COR-L47 (cell line): ENCODE measurements at places on chromosomes 11 and 22.

DNA sequence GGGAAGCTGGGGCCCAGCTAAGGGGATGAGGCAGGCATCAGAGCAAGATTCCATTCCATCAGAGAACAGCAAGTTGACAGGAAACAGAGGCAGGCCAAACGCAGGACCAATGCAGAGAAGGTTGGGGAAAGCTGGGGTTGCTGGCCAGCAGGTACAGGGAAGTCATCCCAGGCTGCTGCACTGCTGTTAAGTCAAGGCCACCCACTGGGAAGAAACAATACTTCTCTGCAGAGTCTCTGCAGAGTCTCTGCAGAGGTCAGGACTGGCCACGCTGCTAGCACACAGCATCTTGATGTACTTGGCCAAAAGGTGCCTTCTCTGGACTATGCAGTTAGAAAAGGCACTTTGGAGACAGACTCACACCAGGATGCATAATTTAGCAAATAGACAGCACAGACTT is 68.5 kb upstream of the CSNK2A3 start:
- no peak for DNase-seq

GRCh38 chr11:6443269-6444003 is 2.6 kb upstream of the HPX start:
- DNase-seq: no peak

GRCh38 chr11:63814383-63814736 is 1.1 kb downstream of the SPINDOC start:
- DNase-seq: no peak

GRCh38 chr11:34161812-34162492 is 56.5 kb downstream of the NAT10 start:
- no peak for DNase-seq

- DNase-seq: no peak
Observed at GRCh38 chr11:75073459-75074190, 23.1 kb downstream of the OR2AT4 start.

- DNase-seq: no peak
Observed at GRCh38 chr11:3137486-3138177, 27.5 kb downstream of the OSBPL5 start.

GRCh38 chr22:24845041-24845898 is 39.3 kb downstream of the SGSM1 start:
- no peak for DNase-seq

GRCh38 chr11:16945671-16946469 is 68.3 kb downstream of the PLEKHA7 start:
- peak; percentile 69 for DNase-seq

GRCh38 chr11:46524201-46524770 is 69.5 kb downstream of the AMBRA1 start:
- DNase-seq: peak; percentile 56

- DNase-seq: no peak
Observed at GRCh38 chr11:79042824-79043223, 398.0 kb downstream of the TENM4 start.

DNA sequence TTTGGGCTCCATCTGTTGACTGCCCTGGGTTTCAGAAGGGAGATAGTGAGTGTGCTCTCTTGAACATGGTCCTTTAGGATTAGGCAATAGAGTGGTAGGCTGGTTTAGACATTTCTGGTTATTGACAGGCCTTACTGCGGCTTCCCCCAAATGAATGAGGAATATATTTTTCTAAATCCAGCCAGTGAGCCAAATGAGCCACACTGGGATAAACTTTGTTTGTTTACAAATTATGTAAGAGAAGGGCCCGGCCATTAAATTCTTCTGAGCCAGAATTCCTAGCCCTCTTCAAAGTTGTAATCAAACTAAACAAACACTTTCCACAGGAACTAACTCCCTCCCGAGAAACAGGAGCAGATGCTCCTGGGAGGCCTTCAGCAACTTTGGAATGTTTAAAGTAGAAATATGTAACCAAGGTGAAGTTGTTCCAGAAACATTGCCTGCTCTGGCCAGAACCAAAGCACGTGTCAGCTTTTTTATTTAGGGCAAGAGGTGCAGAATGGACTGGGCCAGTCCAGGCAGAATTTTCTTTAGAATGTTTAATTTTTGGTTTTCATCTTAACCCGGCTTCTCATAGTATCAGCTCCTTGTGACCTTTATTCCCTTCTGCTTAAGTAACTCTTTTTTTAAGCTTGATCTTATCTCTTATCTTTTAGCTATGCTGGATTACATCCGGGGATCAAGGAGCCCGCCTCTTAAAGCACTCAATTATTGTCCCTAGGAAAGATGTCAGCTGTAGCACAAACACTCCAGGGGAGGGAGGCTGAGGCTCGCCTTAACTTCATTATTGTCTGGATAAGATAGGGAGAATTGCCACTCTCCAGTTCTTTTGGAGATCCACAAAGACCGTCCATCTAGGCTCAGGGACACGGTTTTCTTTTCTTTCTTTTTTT is 28.7 kb downstream of the ZNRF3 start:
- no peak for DNase-seq

DNA sequence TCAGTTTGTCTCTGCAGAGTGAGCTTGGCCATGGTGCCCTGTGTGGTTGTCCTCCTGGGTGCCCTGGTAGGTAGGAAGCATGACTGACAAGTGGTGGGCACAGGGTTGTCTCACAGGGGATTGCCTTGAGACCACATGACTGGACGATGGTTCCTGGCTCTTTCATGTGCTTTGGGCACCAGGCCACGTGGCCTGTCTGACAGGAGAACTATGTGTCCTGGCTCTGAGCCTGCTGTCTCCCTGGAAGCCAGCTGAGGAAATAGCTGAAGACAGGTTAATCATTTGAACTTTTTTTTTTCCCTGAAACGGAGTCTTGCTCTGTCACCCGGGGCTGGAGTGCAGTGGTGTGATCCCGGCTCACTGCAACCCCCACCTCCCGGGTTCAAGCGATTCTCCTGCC is 93.2 kb downstream of the LDLRAD3 start:
- DNase-seq: no peak

- no peak for DNase-seq
Observed at GRCh38 chr11:74520316-74520715, 26.8 kb upstream of the LIPT2 start.

DNA sequence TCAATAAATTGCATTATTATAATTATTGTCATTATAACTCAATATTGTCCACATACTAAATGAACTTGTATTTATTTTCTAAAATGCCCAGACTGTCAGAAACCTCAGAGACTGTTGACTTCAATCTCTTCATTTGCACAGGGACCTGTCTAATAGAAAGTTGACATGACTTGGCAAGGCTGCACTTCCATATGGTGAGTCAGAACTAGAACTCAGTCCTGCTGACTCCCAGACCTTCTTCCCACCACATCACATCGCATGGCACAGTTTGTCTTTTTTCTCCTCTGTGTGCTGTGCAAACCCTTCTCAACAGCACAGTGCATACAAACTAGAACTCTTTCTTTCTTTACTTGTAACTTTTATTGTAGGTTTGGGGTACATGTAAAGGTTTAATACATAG is 215.1 kb upstream of the BLID start:
- no peak for DNase-seq

DNA sequence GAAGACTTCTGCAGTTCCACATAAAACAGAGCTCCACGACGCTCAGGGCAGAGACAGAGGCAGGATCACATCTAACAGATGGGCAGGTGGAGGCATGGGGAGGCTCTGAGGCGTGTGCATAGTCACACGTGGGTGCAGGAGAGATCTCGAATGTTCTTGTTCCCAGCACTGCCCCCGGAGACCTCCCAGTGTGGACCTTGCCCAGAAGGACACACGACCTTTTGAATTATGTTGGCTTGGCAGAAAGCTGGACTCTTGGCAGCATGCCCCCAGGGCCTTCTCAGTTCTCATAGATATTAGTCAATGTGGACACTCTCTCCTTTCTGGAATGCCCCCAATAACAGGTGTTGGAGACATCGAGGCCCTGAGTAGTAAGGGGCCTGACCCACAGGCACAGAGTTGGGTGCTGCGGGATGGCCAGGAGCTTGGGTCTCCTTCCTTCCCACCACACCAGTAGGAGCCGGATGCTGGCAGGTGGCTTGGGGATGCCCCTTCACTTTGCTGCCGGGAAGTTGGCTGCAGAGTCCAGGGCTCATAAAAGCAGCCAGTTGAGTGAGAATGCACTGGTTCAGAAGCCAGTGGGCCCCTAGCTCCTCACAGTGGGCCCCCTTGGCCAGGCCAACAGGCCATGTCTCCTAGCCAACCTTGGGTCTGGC is 12.1 kb downstream of the MYEOV start:
- DNase-seq: no peak

- no peak for DNase-seq
Observed at GRCh38 chr11:1486054-1486825, at the start of gene MOB2. MOB2 (minus strand) TSS chr11:1486779; CDS start chr11:1486556, 223 bp downstream.

GRCh38 chr22:44577391-44578109 is 79.5 kb upstream of the RTL6 start:
- DNase-seq: no peak

GRCh38 chr22:38112381-38112780 is 1.9 kb upstream of the BAIAP2L2 start:
- no peak for DNase-seq

DNA sequence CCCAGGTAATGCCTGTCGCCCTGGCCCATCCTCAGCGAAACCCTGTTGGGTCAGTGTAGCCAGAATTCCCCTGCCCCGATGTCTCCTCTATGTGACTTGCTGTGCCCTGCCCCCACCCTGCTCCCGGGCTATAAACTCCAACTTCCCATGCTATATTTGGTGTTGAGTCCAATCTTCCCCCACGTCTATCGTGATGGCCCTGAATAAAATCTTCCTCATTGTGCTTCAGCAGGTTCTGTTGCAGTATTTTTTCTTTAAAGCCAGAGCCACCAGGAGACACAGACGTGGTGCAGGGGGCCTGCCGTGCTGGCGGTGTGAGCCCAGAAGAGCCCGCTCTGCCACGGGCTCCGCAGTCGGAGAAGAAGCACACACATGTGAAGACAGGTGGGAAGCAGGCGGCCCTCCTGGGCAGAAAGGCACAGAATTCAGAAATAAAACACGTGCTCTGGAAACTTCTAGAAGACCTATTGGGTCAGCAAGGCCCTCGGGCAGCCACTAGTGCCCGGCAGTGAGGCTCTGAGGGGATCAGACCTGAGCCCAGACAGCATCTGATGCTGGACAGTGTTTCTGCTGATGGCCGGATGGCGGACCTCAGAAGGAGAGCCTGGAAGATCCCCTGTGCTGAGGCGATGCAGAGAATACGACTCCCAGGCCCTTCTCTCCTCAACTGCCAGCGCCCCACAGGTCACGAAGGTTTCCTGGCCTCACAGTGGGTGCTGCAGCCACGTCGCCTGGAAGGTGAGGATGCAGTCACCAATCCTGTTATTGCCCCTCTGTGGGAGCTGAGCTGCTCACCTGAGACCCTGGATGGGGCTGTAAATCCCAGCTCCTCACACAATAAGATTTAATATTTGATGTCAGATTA is 501.9 kb downstream of the BRD1 start:
- no peak for DNase-seq

DNA sequence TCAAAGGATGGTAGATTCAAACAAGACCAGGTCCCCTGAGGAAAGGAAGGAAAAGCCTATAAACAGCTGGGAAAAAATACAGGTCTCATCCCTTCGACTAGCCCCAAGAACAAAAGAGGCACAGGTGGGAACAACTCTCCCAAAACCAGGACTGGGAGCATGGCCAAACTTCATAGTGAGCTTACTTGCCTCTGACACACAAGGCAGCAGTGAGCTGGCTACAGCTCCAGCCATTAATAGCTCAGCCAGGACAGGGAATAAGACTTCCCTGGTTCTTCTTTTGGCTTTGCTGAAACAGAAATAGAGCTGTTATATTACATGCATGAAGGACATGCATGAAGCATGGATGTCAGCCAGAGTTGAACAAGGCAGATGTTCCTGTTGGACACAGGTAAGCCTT is at the start of gene OR10A2:
Gene OR10A2, plus strand, starts transcription at position 97 of the 400 bp plus-strand sequence. CDS start 6,698 bp downstream, outside the sequence.
- DNase-seq: no peak

DNA sequence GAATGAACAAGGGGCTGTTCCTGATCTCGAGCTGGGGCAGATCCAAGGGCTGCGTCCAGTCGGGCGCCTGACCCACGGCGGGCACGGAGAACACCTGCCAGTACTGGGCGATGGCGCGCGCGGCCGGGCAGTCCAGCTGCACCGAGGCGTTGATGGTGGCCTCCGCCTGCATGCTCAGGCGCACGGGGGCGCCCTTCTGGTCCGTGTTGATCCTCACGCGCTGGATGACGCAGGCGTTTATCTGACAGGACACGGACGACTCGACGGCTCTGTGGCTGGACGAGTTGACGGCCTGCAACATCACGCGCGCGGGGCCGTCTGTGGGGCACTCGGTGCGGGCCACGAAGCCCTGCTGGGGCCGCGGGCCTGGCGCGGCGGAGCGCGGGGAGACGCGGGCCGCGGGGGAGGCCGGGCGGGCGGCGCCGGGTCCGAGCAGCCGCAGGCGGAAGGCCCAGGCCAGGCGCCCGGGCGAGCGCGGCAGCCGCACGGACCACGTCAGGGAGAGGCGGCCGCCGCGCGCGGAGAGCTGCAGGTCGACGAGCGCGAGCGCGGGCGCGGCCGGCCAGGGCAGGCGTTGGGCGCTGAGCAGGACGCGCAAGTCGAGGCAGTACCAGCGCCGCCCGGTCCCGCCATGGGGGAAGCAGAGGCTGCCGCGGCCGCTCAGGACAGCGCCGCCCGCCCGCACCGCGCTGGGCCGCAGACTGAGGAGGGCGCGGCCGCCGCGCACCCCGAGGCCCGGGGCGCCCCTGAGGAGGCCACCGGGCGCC is 511 bp downstream of the PKDREJ start:
- DNase-seq: no peak

DNA sequence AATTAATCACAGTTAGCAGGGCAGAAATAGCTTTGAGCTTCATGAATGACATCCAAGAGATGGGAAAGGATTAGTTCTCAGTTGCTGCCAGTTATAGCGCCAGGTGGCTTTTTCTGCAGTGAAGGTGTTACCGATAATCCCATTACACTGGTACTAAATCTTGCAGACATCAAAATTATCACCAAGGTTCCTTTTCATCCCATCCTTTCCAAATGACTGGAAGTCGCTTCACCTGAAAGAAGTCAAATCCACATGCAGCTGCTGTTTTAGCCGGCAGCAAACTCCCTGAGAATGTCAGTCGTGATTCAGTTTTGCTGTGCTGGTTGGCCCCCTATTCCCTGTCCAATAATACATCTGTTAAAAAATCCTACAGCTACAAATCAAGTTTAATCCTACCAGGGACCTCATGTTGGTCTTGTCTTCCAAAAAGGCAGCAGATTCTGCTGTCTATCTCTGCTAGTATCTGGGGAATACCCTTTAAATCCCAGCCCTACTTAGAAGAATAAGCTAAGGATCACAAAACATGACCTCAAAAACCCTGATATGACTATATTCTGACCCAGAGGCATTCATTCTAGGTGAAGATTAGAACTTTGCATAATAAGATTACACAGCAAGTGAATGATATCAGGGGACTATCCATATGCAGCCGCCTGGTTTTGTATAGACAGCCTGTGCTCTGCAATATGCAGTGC is 31.7 kb downstream of the IMMP1L start:
- no peak for DNase-seq

GRCh38 chr11:19954899-19955298 is 205.4 kb downstream of the DBX1 start:
- DNase-seq: no peak

DNA sequence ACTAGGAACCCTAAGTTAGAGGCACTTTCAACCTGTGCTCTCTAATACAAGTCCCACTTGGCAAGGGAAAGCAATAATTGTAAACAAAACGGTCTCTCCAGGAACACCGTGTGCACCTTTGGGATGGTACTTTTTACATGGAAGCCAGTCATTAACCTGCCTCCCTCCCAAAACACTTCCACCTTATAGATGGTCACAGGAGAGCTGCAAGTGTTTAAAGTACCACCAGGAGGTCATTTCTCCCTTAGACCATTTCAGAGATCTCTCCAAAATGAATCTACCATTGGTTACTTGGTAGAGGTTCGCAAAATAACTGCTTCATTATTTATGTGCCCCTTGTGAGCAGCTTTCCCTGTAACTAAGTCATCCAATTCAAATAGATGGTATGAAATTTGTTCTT is 375.3 kb downstream of the DYNC2H1 start:
- no peak for DNase-seq

GRCh38 chr11:84234011-84234410 is 947.8 kb upstream of the CCDC90B start:
- DNase-seq: peak; percentile 19
